Thyroid gland (tissue), 4 donors: ENCODE measurements at places on chromosomes 3 and 15.

GRCh38 chr3:170154569-170155143 lies 26.9 kb downstream of the PHC3 start:
- no peak for DNase-seq

DNA sequence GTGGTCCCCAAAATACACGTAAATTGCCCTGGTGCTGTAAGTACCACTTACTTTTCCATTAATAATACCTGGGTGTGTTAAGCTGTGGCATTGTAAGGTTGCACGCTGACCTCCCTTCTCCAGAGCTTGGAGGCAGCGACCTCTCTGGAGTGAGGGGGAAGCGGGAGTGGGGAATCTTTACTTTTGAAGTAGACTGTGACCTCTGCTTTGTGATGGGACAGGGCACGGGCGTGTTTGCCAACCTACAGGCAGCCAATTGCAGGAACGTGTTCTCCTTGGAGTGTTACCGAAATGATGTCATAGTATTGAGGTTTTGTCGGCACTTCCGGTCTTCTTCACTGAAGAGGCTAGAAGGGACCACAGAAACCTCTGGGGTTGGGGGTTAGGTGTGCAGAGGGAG lies 227.3 kb upstream of the C2CD4B start:
- peak; percentile 11 for DNase-seq

DNA sequence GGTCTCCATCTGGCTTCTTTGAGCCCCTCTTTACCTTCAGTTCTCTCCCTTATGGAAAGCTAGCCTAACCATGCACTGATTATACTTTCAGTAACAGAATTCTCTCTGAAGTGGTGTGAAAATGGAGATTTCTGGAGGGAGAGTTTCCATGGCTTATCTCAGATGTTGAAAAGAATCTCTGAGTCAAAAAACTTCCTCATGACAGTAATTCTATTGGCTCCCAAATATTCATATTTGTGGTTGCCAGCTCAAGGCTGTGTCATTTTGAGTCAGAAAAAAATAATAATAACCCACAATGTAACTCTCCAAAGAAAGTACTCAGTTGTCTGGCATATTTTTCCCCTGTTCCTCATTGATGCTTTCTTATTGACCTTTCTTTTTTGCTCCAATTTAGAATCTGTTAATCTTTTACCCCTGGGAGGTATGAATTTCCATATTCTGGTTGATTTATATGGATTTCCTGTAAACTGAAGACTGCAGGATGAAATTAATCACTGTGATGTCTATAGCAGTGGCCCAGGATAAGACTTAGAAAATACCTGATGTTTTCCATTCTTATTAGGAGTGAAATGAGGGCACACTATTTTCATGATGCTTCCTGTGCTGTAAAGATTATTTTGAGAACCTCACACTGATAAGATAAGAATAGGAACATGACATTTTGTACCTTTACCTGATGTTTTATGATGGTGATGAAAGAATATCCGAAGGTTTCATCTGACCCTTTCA lies 149.5 kb upstream of the EPHA3 start:
- DNase-seq, result no peak

DNA sequence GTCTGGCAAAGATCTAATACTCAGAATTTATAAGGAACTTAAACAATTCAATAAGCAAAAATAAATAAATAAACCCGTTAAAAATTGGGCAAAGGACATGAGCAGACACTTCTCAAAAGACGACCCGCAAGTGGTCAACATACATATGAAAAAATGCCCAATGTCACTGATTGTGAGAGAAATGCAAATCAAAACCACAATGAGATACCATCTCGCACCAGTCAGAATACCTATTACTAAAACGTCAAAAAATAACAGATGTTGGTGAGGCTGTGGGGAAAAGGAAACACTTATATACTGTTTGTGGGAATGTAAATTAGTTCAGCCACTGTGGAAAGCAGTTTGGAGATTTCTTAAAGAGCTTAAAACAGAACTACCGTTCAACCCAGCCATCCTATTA lies 188.0 kb upstream of the MRPL3 start:
- DNase-seq, result no peak

GRCh38 chr15:82882273-82882928 lies 70.1 kb downstream of the HOMER2 start:
- peak; percentile 62 for DNase-seq

DNA sequence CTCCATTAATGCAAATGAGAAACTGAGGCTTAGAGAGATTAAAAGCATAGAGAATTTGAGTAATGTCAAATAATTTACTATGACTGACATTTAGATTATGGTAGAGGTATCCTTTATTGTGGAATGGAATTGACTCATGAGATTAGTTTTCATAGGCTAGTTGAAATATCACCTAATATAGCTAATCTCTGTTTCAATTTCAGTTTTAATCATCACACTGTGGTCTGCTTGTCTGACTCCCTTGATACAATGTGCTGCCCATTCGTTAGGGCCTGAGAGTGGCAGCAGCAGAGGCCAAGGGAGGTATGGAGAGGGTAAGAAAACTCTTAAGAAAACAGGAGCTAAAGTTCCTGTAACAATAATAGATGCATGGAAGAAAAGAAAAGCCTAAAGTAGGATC lies 13.2 kb upstream of the ZBTB20 start:
- no peak for DNase-seq

DNA sequence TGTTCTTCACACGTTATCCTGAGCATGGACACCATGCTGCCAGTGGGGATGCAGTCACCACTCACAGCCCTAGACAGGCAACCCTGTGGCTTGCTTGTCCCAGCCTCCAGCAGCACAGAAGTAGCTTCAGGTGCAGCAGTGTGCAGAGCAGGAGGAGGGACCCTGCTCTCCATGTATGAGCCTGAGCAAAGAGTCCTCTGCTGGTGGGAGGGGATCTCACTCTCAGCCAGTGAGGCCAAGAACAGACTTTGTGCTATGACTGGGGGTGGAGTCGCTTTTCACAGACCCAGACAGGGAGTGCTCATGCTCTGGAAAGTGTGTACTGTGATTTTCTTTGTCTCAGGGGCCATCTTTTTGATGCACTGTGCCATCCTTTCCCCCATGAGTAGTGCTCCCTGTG lies 66.1 kb upstream of the NDN start:
- no peak for DNase-seq

DNA sequence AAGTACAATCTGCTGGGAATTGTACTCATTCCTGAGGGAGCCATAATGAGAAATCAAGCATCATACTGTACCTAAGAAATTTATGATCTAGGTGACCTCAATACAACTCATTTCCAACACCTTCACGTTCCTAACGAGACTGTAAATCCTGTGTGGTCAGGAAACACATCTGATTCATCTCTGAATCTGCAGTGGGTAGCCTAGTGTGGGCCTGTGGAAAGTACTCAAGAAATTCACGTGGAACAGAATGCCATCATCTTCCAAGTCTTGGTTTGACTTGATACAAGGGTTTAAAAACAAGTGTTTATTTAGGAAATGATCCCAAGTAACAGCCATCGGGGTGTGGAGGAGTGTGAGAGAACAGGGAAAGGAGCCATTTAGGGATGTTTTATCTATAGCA lies 568.9 kb downstream of the EDEM1 start:
- no peak for DNase-seq

DNA sequence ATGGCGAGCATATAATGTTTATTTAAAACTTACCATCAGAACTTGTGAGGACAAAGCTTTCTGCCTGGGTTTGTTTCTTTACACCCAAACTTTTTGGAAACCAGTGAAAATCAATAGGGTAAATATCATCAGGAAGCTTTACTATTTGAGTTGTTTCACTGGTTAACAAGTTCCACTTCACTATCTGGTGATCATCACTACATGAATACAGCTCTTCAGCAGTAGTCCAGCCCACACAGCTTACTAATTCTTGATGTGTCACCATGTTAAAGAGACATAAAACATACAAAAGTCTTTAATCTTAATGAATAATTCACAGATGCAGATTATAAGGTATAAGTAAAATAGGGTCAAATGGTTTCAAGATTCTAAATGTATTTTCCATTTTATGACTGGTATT lies 17.6 kb downstream of the IFT80 start:
- no peak for DNase-seq

DNA sequence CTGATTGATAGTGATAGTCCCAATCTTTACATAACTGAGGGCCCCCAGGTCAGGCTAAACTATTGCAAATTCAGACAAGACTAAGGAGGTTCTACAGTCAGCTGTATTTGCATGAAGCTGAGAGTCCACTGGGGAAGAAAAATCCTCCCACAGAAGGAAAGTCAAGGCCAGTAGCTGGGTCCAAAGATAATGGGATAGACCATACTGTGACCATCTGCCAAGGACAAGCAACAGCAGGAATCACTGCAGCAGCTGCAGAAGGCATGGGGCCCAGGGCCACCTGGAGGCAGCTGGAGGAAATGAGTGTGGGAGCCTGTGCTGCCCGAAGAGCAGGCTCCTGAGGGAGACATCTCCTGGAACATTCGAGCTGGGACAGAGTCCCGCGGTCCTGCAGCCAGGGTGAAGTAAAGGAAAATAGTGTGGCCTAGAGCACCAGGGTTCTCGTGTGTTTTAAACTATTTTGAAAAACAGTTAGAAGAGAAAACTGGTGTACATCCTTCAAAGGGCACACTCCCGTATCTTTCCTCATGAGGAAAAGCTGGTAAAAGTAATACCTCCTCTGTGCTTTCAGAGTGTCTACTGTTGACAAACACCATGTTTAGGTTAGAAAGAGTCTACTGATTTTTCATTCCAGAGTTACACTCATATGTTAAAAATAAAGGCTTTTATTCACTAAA lies 13.2 kb upstream of the TMEM212 start:
- DNase-seq, result peak; percentile 77

GRCh38 chr15:92332125-92332899 lies 61.4 kb upstream of the ST8SIA2 start:
- no peak for DNase-seq
